ENCODE measurements at places on chromosomes 5 and 9. TPM values are rescaled to one million over a fixed set of nuclear protein-coding genes. Genes with fewer than 3 reads are reported as not detected.

DNA sequence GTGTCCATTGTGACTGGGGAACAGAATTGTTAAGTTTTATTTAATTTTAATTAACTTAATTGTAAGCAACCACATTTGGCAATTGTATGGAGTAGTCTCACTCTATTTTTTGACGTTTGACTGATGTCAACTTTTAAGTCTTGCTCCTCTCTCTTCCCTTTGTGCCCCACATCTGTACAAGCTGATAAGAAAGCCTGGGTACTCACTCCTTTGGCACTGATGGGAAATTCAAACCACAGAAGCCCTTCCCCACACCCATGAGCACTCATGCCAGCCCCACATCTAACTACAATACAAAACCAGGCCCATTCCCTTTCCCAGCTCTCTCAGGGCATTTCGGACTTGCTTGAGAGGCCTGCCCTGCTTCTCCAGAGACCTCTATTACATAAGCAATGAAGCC, 451.5 kb upstream of the KIF2A start:
- DNase-seq: no peak

DNA sequence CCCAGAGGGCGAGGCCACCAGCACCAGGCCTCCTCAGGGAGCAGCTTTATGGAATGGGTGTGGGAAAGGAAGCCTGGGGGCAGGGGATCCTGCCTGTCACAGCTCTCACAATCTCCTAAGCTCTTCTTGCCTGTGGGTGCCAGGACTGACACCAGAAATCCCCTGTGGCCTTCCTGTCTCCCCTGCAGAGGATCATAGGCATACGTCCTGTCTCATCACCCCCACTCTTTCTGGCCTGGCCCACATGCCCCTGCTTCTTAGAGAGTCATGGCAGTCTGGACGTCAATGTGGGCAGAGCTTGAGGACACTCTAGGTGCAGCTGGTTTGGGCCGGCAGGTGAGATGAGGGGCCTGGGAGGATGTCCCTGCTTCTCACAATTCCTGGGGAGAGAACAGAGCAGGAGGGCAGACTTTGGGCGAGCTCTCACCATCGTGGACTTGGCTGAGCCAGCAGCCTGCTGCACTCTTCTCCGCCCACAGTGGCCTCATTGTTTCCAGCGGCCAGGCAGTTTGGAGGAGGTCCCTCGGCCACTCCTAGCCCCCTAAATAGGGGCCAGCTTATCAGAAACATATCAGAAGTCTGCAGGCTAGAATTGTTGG, 67.3 kb upstream of the ZFR start:
- DNase-seq: no peak

GRCh38 chr5:138972836-138973235, 97.7 kb upstream of the LRRTM2 start:
- DNase-seq: no peak

DNA sequence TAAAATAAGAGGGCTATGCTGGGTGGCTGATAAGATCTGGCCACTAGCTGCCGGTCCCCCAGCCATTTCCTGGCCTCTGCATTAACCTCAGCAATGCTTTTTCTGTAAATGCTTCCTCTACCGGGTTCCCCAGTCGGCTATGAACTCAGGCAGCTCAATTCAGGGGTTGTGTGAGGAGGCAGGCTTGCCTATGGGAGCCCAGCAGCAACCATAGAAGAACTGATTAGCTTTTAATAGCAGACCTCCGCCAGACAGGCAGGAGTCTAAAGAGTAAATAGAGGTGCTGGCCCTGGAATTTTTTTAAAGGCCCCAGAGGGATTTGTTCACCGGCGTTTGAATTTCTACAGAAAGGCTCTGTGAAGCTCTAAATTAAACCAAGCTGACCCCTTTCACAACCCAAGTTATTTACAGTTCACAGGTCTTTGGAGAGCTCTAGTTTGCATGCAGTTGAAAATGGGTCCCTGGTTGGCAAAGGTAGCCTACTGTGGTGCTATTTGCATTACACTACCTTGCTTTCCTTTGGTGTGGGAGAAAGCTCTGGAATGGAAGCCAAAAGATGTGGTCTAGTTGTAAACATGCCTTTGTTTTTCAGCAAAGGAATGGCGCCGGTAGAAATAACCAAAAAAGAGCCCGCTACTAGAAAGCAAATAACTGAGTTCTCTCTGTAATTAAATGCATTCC, 289.7 kb upstream of the SEMA6A start:
- DNase-seq: no peak

- DNase-seq: no peak
These were observed 49.6 kb upstream of the CCNG1 start for GRCh38 chr5:163387589-163388343.

DNA sequence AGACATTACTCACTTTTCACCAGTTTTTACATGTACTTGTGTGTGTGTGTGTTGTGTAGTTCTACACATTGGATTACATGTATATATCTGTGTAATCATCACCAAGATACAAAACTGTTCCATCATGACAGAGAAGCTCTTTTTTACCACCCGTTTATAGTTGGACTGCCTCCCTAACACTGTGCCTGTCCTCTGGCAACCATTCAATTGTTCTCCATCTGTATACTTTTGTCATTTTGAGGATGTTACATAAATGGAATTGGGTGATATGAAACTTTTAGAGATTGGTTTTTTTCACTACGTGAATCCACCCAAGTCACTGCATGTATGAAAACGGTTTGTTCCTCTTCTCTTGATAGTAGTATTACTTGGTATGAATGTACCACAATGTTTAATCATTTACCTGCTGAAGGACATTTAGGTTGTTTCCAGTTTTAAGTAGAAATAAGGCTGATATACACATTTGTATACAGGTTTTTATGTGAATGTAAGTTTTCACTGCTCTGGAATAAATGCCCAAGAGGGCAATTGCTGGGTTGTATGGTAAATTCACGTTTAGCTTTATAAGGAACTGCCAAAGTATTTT, 126.2 kb downstream of the MAPKAP1 start:
- no peak for DNase-seq

DNA sequence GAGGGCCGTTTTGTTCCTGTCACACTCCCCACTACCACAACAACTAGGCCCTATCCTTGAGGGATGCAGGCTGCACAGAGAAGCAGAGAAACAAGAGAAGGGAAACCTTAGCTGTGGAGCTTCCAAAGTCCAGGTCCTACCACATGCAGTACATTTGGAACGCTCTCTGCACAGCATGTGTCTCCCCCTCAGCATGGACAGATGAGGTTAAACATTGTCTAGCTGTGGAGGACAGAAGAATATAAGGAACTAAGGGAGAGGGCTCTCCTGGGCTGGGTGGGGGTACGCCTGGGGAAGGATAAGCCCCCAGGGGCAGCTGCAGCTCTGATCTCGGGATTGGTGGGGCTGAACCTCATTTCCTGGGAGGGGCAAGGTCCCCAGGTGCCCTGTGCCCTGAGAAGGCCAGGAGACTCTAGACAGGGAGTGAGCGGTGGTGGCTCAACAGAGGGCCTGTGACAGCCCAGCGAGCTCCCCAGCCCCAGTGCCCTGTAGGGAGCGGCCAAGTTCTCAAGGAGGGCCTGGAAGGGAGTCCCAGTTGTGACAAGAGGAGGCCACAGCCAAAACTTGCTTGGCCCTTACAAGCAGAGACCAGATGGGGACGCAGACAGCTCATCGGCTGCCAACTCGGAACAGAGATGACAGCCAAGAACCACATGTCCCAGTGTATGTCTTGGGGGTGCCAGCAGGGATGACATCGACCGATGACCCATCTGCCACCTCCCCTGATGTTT, 30.1 kb downstream of the TSPAN17 start:
- DNase-seq: no peak

GRCh38 chr9:83538172-83538889, at the start of gene FRMD3:
TSS of gene FRMD3 (minus strand) at chr9:83538401. CDS start at chr9:83538231, 170 bp downstream.
- peak; percentile 77 for DNase-seq

DNA sequence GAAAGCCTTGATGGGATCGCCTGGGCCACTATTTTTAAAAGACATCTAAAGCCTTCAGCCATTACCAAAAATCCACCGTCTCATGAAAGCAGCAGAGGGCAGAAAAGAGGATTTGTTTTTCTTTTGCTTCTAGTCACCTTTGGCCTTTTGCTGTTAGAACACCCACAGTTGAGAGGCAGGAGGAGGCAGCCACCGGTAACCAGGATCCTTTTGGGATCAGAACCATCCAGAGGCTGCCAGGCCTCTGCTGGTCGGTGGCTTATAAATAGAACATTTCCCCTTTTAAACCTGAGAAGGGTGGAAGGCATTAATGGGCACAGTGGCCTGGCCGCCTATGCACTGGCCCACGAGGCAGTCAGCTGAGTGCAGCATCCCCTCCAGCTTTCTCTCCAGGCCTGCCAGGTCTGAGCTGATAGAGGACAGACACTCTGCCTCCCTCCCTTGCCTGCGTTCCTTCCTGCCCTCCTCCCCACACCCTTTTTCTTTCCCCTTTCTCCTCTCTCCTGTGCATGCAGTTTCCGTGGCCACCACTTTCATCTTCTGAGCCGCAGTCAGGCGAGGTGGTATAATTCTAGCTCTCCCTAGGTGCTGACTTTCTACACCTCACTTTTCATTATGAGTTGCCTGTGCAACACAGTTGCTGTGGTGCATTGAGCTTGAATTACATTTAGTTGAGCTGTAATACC, 253.4 kb downstream of the ARHGAP26 start:
- DNase-seq: no peak

PAXX gene
- 13.0 TPM for total RNA-seq

GRCh38 chr5:74167206-74167929, 473.2 kb downstream of the ENC1 start:
- peak; percentile 25 for DNase-seq

KLF9 gene
- total RNA-seq: 10.3 TPM

GHR gene
- total RNA-seq: 25.4 TPM

GRCh38 chr9:109193974-109194556, 27.0 kb upstream of the FRRS1L start:
- DNase-seq: no peak

DNA sequence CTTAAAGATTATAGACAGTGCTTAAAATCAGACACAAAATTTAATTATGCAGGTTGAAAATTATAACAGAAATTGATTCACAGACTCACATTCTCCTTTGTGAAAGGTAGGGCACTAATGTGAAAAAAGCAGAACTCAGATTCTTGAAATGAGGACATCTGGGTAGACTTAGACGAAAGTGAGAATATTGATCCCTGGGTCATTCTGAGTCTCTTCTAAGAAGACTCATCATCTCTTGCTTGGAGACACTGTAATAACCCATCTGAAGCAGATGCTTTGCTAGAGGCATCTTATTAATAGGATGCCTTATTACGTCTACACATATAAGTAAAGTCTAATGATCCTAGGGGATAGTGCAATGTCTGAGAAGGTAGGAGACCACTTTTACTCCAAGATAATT, 274.4 kb downstream of the HINT1 start:
- no peak for DNase-seq

- DNase-seq: peak; percentile 37
These were observed 136.3 kb upstream of the RASEF start for GRCh38 chr9:83199240-83199639.

- DNase-seq: no peak
These were observed 8.4 kb downstream of the LHX2 start for GRCh38 chr9:124019771-124020519.

GRCh38 chr9:19049917-19050636, 850 bp downstream of the RRAGA start:
- peak; percentile 35 for DNase-seq

POLR3G gene
- 2.4 TPM for total RNA-seq

DNA sequence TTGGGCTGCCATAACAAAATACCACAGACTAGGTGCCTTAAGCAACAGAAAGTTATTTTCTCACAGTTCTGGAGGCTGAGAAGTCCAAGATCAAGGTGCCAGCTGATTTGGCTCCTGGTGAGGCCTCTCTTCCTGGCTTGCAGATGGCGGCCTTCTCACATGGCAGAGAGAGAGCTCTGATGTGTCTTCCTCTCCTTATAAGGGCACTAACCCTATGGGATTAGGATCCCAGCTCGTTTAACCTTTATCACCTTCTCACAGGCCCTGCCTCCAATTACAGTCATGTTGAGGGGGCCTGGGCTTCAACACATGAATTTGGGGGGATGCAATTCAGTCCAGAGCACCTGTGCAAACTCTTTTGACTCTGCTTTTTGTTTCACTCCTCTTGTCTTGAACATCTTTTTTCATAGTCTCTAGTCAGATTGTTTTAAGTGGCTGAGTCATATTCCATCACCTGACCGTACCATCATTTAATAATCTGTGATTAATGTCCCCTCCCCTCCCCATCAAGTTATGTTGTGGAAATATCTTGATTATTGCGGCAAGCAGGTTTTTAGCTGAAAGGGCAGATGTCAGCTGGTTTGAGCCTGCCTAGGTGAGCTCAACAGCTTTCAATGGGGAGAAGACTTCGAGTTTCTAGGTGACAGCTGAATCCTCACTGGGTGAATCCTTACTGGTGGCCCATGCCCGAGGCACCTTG, 61.8 kb downstream of the NDFIP1 start:
- no peak for DNase-seq

ABLIM3 gene
- total RNA-seq: 7.9 TPM

DNA sequence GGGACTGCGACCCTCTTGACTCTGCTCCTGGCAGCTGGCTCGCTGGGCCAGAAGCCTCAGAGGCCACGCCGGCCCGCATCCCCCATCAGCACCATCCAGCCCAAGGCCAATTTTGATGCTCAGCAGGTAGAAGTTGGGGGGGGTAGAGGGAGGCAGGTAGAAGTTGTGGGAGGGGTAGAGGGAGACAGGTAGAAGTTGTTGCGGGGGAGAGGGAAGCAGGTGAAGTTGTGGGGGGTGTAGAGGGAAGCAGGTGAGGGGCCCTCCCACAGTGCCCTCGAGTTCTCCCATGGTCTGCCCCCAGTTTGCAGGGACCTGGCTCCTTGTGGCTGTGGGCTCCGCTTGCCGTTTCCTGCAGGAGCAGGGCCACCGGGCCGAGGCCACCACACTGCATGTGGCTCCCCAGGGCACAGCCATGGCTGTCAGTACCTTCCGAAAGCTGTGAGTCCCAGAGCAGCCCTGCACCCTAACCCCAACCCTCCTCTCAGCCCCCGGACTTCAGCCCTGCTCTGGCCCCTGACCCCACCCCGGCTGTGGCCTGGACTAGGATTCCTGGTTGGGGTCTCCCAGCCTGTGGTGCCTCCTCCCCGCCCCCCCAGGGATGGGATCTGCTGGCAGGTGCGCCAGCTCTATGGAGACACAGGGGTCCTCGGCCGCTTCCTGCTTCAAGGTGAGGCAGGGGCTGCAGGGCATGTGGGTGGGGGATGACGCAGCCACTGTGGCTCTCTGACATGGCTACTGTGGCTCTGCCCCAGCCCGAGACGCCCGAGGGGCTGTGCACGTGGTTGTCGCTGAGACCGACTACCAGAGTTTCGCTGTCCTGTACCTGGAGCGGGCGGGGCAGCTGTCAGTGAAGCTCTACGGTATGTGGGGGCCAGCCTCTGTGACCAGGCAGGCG, 537 bp downstream of the C8G start:
- DNase-seq: no peak

FAM200C gene
- 10.5 TPM for total RNA-seq

- peak; percentile 89 for DNase-seq
These were observed 70.4 kb upstream of the FBXW11 start for GRCh38 chr5:172076761-172077244.

PCDHGA12 gene
- 3.9 TPM for total RNA-seq

- peak; percentile 83 for DNase-seq
These were observed 8.1 kb upstream of the ASB6 start for GRCh38 chr9:129649726-129650679.

DNA sequence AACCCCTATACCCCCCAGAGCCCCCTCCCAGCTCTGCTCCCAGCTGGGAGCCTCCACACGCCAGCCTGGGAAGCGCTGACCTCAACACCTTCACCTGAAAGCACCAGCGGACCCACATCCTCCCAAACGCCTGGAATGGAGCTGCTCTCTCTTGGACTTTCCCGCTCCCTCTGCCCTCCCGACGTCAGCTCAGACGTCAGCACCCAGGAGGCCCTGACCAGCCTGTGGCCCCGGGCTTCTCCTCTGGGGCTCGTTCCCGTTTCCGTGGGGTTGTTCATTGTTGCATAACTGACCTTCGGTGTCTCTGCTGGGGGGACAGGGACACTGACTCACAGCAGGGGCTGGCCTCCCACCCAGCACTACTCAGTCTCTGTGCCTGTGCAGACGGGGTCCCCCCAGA, 35.0 kb upstream of the SLC6A3 start:
- no peak for DNase-seq

DBH gene
- total RNA-seq: under 0.01 TPM

CLIC3 gene
- 12.7 TPM for total RNA-seq
